Omental fat pad (tissue), 4 donors: ENCODE measurements at places on chromosomes 2 and 18. TPM values are rescaled to one million over a fixed set of nuclear protein-coding genes. Genes with fewer than 3 reads are reported as not detected.

- no peak for DNase-seq
Measured at GRCh38 chr2:43806719-43807031, 32.0 kb downstream of the ABCG5 start.

DNA sequence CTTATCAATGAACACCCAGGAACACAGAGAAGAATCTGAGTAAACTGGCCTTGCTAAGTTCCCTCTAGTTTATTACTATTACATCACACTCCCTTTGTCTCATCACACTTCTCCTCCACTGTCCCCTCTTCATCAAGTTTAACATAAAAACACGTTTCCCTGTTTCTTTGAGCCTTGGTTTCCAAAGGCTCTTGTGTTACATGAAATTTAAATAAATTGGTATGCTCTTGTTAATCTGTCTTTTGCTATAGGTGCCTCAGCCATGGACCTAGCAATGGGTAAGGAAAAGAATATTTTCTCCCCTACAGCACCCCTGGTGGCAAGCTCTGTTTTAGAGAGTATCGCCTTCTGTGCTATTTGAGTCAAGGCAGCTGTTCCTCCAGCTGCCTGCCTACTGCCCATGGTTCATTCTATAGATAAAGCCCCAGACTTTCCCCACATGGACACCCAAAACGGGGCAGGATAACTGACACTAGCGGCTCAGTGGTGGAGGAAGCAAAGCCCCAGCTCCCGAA is 31.8 kb downstream of the TGIF1 start:
- no peak for DNase-seq

The FABP1 gene
- total RNA-seq, result not detected

- DNase-seq, result no peak
Measured at GRCh38 chr2:64859312-64860212, 129.6 kb upstream of the SLC1A4 start.

DNA sequence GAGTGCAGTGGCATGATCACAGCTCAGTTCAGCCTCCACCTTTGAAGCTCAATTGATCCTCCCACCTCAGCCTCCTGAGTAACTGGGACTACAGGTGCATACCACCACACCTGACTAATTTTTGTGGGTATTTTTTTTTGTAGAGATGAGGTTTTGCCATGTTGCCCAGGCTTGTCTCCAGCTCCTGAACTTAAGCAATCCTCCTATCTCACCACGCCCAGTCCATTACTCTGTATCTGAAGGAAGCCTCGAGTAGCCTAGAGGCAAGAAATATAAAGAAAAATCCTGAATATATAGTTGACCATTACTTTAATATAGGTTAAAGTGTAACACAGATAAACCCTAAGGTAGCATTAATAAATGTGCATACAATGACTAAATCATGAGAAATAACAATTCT is 686.8 kb upstream of the PIK3C3 start:
- DNase-seq, result no peak

- no peak for DNase-seq
Measured at GRCh38 chr2:163077241-163077640, 238.7 kb upstream of the KCNH7 start.

The ARHGEF4 gene
- 14.7 TPM for total RNA-seq

GRCh38 chr18:48800876-48801727 is 149.7 kb downstream of the SMAD7 start:
- peak; percentile 18 for DNase-seq

The AUP1 gene
- 157 TPM for total RNA-seq

DNA sequence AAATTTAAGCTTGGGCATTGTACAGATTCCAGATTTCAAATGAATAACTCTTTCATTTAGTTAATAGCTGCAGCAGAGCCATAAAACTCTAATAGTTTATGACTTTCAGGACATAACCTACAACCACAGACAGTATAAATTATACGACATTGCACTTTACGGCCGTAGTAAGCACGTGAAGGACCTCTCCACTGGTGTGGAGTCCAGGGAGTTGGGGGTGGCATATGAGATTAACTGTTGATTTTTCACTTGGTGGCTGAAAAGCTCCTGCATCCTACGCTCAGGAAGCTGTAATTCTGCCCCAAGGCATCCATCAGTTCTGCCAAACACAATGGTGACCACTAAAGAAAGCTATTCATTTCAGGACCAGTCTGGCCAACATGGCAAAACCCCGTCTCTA is 376.2 kb downstream of the SOX11 start:
- no peak for DNase-seq

The ZNF892 gene
- total RNA-seq, result 3.0 TPM

DNA sequence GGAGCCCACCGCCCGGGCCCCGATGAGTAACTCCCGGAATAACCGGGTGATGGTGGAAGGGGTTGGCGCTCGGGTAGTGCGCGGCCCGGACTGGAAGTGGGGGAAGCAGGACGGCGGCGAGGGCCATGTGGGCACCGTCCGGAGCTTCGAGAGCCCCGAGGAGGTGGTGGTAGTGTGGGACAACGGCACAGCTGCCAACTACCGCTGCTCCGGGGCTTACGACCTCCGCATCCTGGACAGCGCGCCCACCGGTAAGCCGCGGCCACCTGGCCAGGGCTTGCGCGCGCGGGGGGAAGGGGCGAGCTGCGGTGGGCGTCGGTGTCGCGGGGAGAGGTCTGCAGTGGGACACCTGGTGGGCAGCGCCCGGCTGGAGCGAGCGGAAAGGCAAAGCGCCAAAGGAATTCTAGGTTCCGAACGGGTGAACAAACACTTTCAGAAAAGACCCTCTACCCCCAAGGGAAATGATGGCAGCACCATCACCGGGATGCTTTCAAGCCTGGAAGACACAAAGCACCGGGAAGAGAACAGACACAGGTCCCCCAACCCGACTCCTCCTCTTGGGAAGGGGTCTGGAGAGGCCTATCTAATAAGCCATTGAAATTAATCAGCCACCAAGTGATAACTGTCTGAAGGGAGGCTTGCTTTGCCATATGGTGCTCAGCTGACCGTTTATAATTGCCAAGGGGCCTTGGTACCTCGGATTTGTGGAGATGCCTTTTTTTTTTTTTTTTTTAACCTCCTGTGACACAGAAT is 1.1 kb downstream of the MIB1 start:
- DNase-seq, result no peak

The LYG1 gene
- total RNA-seq, result 1.1 TPM

The DSC1 gene
- total RNA-seq, result not detected

The IL1A gene
- not detected for total RNA-seq

- DNase-seq, result no peak
Measured at GRCh38 chr2:25251071-25251421, 82.7 kb upstream of the POMC start.

- no peak for DNase-seq
Measured at GRCh38 chr2:170712653-170713542, 2.2 kb upstream of the SP5 start.

DNA sequence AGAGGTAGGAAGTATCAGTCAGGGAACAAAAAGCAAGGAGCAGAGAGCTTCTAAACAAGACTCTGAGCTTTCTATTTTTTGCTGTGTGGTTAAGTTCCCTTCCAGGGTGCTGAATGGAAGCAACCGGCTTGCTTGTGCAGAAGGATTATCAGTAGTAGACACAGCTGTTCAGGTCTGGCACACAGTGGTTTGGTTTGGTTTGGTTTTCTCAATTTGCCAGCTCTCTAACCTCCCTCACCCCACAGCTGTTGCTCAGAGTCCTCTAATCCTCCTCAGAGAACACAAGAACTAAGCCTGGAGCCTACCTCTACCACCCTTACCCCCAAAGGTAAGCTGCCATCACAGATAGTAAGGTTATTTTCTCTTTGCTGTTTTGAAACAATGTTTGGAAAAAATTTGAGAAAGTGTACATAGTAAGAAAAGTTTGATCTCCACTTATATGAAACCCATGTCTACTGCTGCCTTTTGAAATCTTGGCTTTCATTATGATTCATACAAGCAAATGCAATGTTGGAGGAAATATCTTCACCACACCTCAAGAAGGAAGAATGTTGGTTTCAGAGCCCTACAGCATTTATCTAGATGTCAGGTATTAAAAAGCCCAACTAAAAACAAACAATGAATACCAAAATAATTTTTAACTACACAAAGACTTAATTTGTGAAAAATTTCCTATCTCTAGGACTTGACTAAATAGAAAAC is 255.3 kb downstream of the NR4A2 start:
- DNase-seq, result no peak

DNA sequence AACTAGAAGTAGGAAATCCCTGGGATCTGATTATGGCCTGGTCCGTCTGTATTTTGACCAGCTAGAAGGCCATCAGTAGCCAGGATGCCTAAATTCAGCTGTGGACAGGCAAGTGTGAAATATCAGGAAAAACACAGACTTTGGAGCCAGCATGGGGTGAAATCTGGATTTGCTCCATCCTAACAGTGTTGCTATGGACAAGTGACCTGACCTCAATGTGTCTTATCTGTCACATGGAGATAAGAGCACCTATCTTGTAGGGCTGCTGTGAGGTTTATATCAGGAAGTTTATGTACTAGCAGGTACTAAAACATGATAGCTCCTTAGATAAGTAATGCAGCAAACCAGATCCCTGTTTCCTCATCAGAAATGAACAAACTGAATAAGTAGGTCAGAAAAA is 460.4 kb downstream of the STK39 start:
- no peak for DNase-seq

GRCh38 chr18:42623935-42624334 is 491.6 kb downstream of the RIT2 start:
- DNase-seq, result no peak

The NEUROD1 gene
- not detected for total RNA-seq

The FAM237A gene
- not detected for total RNA-seq

DNA sequence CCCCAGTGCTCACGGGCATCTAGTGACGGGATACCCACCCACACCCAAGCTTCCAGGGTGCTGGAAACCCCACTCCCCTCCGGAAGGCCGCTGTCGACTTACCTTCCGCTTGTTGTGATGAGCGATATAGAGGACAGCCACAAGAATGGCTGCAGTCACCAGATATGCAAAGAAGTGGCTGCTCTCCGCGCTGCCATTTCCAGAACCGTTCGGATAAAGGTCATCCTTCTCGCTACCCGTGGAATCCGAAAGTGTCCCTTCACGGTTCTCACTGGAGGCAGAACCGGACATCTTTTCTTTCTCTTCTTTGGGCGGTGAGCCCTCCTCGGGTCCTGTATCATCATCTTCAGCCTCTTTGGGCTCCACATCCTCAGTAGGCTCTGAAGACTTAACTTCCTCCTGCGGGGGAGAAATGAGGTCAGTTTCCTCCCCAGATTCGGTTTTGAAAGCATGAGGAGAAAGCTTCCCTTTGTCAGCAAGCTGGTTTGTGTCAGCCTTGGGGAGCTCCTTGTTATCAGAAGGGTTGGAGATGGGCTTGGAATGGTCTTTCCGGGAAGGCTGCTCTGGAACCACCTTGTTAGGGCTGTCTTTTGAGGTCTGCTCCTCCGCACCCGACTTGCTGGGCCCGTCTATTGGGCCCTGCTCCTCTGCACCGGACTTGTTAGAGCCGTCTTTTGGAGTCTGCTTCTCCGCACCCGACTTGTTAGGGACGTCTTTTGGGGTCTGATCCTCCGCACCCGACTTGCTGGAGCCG is 1.2 kb downstream of the TGOLN2 start:
- no peak for DNase-seq

- no peak for DNase-seq
Measured at GRCh38 chr2:48015421-48015820, 109.1 kb upstream of the FBXO11 start.
